Stimulated activated CD8-positive, alpha-beta memory T cell treated with anti-CD3 and anti-CD28 coated beads, Interleukin-4, amount 100 ng/mL, for 48 hours (primary cell): ENCODE measurements at places on chromosomes 1 and 21.

DNA sequence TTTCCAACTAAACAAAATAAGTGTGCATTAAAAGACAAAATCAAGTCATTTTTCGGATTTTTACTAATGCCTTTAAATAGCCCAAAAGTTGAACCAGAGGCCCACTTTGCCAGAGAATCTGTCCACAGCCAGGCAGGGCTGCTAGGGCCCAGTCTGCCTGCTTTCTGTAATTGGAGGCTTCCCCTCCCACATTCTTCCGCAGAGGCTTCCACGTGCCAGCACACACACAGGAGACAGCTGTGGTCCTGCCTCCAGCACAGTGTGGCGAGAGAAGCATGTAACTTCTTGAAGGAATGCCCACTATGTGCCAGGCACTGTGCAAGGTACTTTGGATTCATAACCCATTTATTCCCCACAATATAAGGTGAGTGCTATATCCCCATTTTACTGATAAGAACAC, 11.3 kb upstream of the PDZK1IP1 start:
- no peak for DNase-seq

- no peak for DNase-seq
Measured at GRCh38 chr1:106063510-106063909, 993.0 kb upstream of the PRMT6 start.

- no peak for DNase-seq
Measured at GRCh38 chr1:226606311-226607267, 58.0 kb downstream of the STUM start.

- peak; percentile 64 for DNase-seq
Measured at GRCh38 chr1:46285730-46286477, 17.5 kb downstream of the LRRC41 start.

GRCh38 chr1:13754510-13755103, 54.6 kb downstream of the PRDM2 start:
- DNase-seq = no peak

DNA sequence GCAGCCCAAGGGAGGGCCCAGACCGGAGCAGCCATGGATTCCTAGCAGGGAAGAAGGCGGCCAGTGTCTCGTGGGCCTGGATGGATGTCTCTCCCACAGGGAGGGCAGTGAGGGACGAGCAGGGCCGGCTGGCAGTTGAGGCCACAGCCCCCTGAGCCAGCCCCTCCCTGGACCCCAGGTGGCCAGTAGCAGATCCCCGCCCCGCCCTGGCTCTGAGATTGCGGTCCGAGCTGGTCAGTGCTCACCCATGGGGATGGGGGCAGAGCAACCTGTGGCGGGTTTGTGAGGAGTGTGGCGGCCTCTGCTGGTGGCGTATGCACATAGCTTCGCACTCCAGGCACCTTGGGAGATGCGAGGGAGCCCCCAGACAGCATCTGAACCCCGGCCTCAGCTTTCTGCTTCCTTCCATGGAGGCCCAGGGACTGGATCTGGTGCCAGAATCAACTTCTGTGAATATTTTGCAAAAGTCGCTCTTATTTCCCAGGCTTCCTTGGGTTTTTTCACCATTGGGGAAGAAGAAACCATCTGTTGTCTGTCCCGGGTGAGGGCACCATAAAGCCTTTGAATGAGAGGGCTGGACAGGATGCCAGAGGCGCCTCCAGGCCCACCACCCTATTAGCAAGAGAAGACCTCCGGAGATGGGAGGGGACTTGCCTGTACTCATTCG, 8.4 kb upstream of the KCNN3 start:
- DNase-seq = peak; percentile 84

DNA sequence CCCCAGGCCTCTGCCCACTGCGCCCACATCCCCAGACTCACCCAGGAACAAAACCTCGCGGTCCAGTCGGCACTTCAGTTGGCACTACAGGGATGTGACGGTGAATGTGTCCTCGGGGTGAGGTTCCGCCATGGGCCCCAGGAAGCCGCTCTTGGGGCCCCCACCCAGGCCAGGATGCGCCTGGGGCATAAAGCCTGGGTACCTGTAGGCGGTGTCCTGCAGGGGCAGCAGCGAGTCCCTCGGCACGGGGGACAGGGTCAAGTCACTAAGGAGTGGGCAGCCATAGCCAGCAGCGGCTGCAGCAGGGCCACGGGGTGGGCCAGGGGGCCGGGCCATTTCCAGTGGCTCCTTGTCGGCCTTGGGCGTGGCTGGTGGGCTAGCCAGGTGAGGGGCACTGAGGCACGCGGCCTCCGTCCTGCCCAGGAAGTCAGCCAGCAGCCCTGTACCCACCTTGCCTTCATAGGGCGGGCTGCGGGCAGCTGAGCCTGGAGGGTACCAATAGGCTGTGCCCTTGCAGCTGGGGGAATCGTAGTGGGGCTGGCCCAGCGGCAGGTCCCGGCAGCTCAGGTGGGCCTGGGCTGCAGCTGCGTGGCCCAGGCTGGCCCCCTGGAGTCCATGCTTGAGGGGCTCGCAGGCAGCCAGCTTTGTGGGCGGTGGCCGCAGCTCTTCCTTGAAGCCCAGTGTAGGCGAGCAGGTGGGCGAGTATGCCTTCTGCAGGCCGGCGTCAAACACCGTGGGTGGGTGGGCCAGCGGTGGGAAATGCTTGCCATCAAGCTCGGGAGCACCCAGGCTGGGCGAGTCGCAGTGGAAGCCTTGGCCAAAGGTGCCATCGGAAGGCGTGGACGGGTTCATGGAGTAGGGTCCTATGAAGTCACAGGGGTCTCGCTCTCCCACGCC, 56.5 kb downstream of the AHDC1 start:
- DNase-seq = no peak

- no peak for DNase-seq
Measured at GRCh38 chr1:14994841-14995437, 158.6 kb upstream of the TMEM51 start.

GRCh38 chr1:193629875-193630274, 443.5 kb upstream of the B3GALT2 start:
- DNase-seq = no peak

DNA sequence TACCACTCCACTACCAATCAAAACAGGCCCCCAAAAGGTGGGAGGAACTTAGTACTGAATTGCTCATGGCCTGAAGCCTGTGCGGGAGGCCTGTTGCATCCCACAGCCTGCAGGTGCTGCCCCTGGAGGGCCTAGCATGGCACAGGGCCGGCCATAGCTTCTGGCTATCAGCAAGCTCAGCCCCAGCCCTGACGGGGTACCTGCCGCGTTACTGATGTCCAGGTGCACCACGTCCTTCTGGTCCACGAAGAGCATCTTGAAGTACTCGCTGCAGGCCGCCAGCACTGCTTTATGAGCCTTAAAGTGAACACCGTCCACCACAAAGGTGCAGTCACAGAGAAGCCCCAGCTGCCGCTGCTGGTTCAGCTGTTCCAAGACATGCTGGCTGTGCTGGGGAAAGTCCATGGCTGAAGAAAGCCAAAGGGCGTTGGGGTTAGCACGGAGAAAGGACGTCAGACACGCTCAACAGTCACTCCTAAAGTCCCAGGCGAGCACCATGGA, 27.8 kb downstream of the ZBTB17 start:
- no peak for DNase-seq

DNA sequence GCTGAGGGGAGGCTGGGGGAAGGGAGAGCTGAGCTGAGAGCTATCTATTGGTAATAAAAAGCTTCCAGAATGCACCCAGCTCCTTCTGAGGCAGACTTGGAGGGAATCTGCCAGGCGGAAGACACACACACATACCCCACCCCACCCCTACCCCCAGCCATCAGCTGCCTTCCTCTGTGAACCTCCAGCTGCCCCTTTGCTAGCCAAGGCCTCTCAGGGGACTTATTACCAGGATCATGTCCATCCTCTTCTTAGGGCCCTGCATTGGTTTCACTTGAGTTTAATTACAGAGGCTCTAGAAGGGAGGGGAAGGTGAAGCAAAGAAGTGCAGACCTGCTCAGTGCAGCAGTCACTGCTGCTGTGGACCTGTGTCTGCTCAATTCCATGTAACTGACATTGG, 156.4 kb downstream of the OMA1 start:
- DNase-seq = no peak

DNA sequence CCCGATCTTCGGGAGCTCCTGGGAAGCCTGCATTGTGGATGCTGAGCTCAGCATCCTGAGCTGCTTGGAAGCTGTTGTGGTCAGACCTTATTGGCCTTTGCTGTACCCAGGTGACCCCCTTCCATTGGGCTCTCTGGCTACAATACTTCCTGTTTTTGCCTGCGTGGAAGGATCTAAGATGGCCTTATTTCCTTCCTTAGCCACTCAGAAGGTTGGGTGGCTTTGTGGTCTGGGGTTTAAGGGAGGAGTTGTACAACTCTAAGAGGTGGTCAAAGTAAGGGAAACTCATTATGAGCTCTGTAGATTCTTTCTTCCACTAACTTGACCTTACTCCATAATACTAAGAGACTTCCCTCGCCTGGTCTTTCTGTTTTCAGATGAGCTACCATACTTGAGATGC, 17.7 kb downstream of the PFKFB2 start:
- DNase-seq = no peak

GRCh38 chr1:55143684-55144083, 71.5 kb downstream of the USP24 start:
- no peak for DNase-seq
